Activated CD8-positive, alpha-beta memory T cell treated with anti-CD3 and anti-CD28 coated beads for 1 hour (primary cell): ENCODE measurements at places on chromosomes 6 and 20.

GRCh38 chr6:113672491-113673149 is 184.5 kb upstream of the MARCKS start:
- DNase-seq: no peak

GRCh38 chr6:95593025-95593424 is 15.7 kb downstream of the MANEA start:
- DNase-seq: no peak

DNA sequence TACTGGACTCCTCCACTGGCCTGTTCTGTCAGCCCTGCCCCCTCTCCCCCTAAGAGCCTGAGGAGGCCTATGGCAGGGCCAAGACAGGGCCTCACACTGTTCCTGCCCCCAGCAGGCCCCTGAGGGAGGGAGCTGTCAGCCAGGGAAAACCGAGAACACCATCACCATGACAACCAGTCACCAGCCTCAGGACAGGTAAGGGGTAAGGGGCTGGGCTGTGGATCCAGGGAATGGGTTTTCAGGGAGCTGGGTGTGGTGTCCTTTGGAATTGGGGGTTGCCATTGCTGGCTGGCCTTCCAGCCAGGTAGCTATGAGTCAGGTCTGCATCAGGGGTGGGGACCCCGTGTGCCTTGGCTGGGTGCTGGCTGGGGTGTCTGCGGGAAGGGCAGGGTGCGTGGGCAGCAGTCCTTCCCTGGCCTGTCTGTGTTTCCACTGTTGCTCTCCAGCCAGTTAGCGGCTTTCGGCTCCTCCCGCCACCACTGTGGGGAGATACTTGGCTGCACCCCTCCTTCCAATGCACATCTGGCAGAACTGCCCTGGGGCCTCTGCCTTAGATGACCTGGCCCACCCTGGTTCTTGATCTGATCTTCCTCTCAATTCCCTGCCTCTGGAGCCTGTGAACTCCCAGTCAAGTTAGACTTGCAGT is 3.9 kb downstream of the SLC29A1 start:
- DNase-seq: no peak

DNA sequence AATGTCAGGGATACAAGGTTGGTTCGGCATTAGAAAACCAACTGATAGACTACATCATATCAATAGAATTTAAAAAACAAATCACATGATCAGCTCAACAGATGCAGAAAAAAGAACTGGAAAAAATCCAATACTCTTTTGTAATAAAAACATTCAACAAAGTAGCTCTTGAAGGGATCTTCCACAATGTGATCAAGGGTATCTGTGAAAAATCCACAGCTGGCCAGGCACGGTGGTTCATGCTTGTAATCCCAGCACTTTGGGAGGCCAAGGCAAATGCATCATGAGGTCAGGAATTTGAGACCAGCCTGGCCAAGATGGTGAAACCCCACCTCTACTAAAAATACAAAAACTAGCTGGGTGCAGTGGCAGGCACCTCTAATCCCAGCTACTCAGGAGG is 63.1 kb downstream of the ASCC3 start:
- no peak for DNase-seq

- DNase-seq: no peak
These were observed 41.2 kb downstream of the PDSS2 start for GRCh38 chr6:107418118-107418517.

DNA sequence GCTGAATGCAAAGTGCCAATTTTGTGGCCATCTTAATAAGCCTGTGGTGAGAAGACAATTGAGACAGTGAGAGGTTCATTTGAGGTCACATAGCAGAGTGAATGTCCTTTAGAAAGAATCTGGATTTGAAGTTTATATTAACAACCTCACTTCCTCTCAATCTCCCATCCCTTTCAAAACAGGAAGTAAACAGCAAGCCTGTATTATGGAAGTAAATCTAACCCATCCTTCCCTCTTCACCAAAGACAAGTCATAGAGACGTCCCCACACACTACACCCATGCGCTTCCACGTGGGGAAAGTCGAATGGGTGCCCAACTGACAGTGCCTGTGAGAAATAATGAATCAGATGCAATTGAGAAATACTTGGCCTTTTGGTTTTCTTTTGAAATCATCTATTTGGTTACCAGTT is 28.8 kb upstream of the CCND3 start:
- DNase-seq: no peak

- DNase-seq: no peak
These were observed 4.0 kb downstream of the SLC52A3 start for GRCh38 chr20:764255-764654.

- DNase-seq: no peak
These were observed 101.5 kb downstream of the RNF144B start for GRCh38 chr6:18488526-18489270.

DNA sequence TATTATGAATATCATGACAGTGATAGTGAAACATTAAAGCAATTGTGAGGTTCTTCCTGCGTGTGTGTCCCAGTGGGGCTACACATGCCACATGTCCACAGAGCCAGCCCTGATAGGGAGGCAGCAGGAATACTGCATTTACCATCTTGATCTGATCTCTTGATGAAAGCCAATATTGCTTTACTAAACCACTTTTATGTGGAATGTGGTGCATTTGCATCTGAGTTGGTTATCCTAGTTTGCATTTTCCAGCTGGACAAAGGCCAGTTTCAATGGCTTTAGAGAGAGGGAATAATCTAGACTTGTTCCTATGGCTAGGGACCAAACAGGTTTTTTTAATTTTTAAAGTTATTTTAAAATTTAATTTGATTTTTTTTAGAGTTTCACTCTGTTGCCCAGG is 216.3 kb upstream of the FERMT1 start:
- no peak for DNase-seq

- no peak for DNase-seq
These were observed 598.3 kb downstream of the PKHD1 start for GRCh38 chr6:51489133-51489532.
